Purkinje cell (primary cell): ENCODE measurements at places on chromosomes 5 and 9. TPM values are rescaled to one million over a fixed set of nuclear protein-coding genes. Genes with fewer than 3 reads are reported as not detected.

MED10 gene
- polyA plus RNA-seq, result 54.3 and 91.3 TPM in 2 replicates

MAP1B gene
- 515 and 658 TPM in 2 replicates for polyA plus RNA-seq

ORM2 gene
- not detected in 2 replicates for polyA plus RNA-seq

RASEF gene
- polyA plus RNA-seq, result 0.04 TPM in 1 of 2 replicates, not detected in the other

AJM1 gene
- not detected in 2 replicates for polyA plus RNA-seq

WDR70 gene
- polyA plus RNA-seq, result 30.5 and 43.0 TPM in 2 replicates
